Peyer's patch (tissue), 4 donors: ENCODE measurements at places on chromosomes 16 and 17. TPM values are rescaled to one million over a fixed set of nuclear protein-coding genes. Genes with fewer than 3 reads are reported as not detected.

TTC19 gene
- 95.7 TPM for total RNA-seq

CCL17 gene
- not detected for total RNA-seq

TNFRSF13B gene
- total RNA-seq: 3.2 TPM

RCVRN gene
- total RNA-seq: not detected

RHBDF2 gene
- 33.6 TPM for total RNA-seq

DNA sequence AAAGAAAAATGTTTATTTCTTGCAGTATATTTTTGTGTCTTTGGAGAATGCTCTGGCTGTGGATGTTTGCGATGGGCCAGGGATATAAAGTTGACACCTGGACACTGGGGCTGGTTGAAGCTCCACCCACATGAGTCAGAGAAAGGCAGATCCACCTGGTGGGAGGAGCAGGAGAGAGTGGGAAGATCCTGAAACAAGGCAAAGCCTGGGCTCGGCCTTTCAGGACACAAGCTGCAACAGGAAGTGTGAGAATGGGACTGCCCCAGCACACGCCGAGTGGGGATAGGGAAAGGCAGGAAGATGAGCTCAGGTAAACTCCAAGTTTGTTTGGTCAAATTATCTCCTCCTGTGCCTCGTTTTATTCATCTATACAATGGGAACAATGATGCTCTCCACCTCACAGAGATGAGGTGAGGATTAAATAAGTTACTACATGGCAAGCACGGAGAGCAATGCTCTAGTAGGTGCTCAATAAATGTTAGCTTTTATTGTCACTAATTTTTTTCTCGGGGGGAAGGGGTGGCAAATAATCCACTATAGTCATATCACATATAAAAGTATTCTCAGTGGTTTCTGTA lies 21.4 kb upstream of the PITPNM3 start:
- DNase-seq: peak; percentile 58

GRCh38 chr17:64276961-64277505 lies 14.0 kb upstream of the TEX2 start:
- DNase-seq: no peak

- DNase-seq: no peak
Measured at GRCh38 chr16:1981398-1981836, at the start of gene NOXO1. NOXO1 (minus strand) TSS chr16:1981469; CDS start chr16:1981179, 290 bp downstream.

DNA sequence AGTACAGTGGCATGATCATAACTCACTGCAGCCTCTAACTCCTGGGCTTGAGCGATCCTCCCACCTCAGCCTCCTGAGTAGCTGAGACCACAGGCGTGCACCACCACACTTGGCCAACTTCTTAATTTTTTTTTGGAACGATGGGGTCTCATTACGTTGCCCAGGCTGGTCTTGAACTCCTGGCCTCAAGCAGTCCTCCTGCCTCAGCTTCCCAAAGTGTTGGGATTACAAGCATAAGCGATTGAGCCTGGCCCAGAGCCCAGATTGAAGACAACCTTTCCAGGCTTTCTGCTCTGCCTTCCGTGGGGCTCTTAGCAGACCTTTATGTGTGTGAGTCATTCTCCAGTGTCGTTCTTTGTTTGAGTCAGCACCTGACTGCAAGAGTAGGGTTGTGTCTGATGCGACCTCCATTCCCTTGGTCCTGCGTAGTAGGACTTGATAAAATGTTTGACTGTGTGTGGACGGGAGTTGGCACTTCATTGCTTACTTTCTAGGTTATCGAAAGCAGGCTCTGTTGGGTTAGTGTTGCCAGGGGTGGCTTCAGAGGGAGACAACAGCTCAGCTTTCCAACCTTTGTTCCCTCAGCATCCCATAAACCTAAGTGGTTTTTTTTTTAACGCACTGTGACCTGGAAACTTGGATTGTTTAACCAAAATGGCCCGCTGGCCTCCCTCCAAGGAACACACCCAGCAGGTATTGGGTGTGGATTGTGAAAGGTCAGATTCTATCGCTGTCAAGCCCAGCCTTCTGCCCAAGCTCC lies 26.4 kb downstream of the EEF2K start:
- peak; percentile 93 for DNase-seq

DNA sequence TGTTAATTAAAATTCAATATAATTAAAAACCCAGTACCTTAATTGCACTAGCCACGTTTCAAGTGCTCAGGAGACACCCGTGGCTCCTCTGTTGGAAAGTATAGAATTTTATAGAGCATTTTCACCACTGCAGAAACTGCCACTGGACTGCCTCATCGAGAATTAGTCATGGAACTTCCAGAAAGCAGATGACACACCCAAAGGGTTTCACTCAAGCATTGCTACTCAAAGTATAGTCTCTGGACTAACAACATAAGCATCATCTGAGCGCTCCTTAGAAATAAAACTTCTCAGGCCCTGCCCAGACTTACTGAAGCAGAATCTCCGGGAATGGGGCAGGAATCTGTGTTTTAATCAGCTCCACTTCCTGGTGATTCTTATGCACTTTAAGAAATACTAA lies 63.5 kb upstream of the GPR139 start:
- DNase-seq: no peak

GRCh38 chr16:65548470-65548869 lies 426.6 kb upstream of the CDH11 start:
- DNase-seq: no peak

- peak; percentile 42 for DNase-seq
Measured at GRCh38 chr16:58035356-58036170, 10.0 kb downstream of the MMP15 start.

DNA sequence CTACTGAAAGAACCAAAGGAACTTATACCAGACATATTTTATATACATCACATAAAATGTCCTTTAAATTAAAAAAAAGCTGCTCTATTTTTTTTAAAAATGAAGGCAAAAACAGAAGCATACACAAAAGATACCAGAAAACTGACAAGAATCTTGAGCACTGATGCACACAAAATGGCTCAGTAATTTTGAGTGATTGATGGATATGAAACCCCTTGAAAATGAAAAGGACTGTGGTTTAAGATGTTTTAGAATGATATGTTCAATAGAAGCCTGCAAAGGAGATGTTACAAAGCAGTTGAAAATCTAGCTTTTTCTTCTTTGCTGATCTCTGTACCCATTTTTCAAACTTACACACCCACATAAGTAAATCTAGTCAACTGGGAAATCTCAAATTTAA lies 2.7 kb downstream of the C16orf87 start:
- no peak for DNase-seq

- no peak for DNase-seq
Measured at GRCh38 chr17:76106703-76107102, 3.1 kb upstream of the EXOC7 start.

DNA sequence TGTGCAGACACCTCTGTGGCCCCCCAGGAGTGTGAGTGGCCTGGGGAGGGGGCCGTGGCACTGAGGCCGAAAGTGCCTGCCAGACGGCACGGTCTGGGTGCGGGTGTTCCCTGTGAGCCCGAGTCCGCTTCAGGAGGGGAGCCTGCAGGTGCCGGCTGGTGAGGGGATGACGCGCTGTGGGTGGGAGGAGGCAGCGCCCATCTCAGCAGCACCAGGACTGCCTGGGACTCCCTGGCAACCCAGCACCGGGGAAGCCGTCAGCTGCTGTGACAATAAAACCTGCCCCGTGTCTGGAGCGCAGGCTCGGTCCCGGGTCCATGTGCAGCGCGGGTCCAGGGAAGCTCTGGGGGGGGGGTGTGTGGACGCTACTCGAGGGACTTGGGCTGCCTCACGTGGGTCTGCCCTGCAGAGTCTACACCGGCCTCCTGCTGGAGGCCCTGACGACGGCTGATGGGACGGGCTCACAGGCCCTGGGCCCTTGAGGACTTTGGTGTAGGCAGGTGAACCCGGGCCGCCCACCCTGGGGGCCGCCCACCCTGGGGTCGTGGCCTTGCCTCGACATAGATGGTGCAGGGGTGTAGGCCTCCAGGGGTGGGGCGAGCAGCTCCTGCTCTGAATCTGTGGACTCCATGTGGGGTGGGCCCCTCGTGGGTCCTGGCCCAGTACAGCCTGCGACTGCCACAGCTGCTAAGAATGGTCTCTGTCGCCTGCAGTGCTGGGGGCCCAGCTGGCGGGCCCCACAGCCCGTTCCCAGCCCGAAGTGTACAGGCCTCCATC lies 5.9 kb upstream of the RAB40C start:
- DNase-seq: no peak

GRCh38 chr16:28098171-28098958 lies 34.9 kb upstream of the GSG1L start:
- DNase-seq: no peak

DNA sequence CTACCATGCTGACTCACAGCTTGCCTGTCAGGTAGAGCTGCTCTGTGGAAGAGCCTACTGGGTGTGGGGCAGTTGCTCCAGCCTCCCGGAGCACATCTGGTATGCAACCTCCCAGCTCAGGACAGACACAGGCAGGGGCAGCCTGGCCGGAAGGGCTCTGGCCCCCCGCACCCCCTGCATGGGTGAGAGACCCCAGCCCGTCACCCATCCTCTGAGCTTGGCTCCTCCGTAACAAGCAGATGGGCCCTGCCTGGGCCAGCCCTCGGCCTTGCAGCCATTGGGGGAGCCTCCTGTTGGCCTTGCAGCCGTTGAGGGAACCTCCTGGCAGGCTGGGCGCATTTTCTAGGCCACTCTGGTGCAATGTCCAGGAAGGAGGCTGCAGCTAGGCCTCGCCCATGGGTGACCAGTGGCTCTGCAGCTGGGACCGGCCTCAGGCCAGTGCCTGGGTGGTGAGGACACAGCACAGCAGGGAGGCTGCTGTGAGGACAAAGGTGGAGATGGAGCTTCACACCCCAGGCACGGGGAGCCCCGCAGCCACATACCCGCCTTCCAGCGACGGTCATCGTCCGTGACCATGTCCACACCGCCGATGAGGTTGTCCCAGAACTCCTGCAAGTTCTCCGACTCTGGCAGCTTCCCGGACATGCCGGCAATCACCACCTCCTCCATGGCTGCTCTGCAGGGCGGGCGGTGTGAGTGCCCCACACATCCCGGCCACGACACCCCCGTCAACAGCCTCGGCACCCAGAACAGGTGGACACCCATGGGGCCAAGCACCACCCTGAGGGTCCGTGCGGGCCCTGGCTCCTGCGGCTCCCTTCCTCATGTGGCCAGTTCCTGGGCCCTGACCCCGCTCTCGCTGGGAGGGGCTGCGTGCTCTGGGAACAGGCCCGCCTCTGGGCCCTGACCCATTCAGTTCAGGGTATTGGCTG lies 2.0 kb downstream of the FASN start:
- DNase-seq: no peak

DNA sequence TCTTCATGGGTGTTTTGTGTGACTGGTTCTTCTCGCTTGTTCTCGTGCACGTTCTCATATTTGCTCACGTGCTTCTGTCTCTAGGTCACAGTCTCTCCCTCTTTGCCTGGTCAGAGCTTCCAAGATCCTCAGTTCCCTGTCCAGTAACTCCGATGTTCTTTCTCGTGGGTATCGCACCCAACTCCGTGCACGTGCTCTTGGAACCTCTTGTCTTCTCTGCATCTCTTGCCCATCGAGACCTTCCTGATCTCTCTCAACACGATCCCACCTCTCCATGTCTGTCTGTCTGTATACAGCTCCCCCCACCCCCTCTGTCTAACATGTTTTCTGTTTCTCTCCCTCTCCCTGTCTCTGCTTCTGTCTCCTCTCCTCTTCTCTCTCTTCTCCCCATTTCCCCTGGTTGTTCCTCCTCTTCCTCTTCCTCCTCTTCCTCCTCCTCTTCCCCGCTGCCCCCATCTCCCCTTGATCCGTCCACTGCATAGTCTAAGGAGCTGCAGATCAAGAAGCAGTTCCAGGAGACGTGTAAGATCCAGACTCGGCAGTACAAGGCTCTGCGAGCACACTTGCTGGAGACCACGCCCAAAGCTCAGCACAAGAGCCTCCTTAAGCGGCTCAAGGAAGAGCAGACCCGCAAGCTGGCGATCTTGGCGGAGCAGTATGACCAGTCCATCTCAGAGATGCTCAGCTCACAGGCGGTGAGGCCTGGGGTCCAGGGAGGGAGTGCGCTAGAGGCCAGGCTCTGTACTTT lies 6.1 kb downstream of the HIRIP3 start:
- no peak for DNase-seq

DNA sequence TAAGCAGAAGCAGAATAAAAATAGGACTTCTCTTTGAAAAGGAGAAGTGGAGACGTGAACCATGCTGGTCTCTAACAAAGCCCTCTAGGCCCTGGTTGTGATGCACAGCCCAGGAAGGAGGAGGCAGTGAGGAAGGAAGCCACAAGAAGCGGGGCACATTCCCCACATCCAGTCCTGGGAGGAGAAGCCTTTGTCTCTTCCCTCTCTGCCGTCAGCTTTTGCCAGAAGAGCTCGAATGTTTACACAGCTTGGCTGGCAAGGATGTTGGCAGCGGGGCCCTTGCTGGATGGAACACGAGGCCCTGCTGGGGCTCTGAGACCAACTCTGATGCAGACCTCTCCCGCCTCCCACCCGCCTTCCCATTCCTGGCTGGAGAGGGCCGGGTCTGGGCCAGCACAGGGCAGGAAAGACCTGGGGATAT lies 91.3 kb downstream of the MAF start:
- DNase-seq: no peak

- DNase-seq: no peak
Measured at GRCh38 chr17:8685381-8685780, 54.9 kb upstream of the MYH10 start.

DNA sequence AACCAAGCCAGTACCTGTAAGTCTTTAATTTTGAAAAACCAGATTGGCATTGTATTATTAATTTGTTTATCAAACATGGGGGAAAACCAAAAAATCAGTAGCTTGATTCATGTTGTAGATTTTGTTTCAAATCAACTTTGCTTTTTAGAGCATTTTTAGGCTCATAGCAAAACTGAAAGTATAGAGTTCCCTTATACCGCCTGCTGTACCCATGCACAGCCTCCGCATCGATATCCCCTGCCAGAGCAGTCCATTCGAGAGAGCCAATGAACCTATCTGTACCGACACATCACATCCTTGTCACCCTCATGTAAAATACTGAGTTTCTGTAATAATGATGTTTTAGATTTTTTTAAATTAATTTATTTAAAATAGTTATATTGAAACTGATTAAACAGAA lies 16.2 kb upstream of the MRC2 start:
- no peak for DNase-seq

DNA sequence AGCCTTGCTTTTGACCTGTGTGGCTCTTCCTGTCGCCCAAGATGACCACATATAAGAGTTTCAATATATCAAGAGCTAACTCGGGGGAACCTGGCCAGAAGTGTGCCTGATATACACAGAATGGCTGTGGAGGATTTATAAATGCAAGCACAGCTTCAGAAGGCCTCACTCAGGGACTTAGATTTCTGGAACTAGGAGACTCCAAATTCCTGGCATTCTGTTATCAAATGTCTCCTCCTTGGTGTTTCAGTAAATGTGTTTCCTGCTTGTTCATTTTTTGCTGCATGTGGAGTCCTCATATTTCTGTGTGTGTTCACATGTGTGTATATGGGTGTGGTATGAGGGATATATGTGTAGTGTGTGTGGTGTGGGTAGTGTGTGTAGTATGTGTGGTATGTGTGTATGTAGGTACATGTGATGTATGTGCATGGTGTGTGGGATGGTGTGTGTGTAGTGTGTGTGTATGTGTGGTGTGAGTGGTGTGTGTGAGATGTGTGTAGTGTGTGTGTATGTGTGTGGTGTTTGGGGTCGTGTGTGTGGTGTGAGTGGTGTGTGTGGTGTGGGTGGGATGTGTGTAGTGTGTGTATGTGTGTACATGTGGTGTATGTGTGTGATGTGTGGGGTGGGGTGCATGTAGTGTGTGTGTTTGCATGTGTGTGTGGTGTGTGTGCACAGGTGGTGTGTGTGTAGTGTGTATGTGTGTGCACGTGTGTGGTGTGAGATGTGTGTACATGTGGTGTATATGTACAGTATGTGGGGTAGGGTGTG lies 981 bp upstream of the CD300H start:
- DNase-seq: no peak
